ENCODE measurements at places on chromosomes 12 and 14.

DNA sequence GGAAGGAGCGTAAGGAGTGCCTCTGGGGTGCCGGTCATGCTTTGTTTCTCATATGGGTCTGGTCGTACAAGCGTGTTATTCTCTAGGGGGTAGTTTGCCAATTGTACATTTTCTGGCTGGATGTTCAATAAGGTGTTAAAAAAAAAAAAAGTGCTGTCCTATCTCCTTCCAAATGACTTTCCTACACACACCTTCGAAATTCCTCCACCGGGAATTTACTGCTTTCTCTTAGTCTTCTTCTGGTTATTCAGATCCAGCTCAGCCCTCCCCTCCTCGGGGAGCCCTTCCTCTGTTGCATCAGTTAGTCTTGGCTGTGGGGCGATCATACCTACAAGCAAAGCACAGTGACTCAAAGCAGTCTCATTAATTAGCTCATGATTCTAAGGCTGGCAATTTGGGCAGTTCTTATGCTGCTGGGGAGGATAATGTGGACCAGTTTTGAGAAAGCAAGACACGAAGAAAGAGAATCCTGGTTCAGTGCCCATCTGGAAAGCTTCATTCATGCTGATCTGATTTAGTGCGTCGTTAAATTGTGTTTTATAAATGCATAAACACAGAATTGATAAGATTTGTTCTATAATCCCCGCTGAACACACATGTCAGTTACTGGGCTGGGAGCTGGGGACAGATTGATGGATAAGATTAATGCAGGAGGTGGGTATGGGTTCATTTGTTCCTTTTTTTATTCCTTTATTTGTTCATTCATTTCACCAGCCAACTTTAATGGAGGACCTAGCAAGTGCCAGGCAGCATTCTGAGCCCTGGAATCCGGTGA lies 9.2 kb upstream of the CLMN start:
- no peak for DNase-seq

DNA sequence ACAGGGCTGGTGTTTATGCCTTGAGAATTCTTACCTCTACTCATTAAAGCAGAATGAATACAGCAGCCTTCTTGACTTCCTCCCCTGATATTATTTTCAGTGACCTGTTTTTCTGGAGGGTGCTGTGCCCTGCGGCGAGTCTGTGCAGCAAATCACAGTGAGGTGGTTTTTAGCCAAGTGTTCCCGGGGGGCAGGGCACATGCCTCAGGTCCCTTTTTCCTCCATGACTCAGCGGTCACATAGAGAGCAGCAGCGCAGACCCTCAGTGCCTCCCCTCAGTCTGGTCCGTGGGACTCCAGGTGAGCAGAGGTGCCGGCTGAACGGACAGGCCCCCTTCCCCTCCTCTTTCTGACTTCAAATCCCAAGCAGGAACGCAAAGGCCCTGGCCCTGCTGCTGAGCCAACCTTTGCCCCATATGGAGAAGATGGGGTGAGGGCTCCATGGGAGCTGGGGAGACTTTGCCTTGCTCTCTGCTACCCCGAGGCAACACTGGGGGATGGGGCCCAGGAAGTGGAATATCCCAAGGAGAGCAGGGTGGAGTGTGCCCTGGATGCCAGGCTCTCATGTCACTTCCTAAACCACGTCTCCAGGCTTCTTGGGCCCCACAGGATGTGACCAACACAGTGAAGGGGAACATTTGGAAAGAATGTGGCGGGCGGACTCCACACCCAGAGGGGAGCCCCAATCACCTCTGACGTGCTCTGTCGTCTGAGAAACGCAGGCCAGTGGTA lies 90.0 kb downstream of the DHRS2 start:
- DNase-seq, result no peak

GRCh38 chr14:30582376-30582775 lies 23.4 kb downstream of the G2E3 start:
- DNase-seq, result no peak

GRCh38 chr14:57957441-57957840 lies 91.5 kb upstream of the SLC35F4 start:
- DNase-seq, result no peak

DNA sequence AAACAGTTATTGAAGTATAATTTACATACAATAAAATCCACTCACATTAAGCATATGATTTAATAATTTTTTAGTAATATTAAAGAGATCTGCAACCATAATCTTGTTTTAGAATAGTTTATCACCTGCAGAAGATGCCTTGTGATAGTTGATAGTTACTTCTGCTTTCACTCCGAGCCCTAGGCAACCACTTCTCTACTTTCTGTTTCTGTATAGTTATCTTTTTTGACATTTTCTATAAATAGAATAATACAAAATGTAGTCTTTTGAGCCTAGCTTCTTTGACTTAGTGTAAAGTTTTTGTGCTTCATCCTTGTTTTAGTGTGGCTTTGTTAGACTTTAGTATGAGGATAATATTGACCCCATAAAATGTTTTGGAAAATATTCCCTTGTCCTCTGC lies 111.0 kb downstream of the MNAT1 start:
- no peak for DNase-seq

GRCh38 chr12:43551971-43552559 lies at the start of gene ADAMTS20:
TSS of gene ADAMTS20 (minus strand) at chr12:43552203. CDS start at chr12:43551921, 282 bp downstream.
- DNase-seq, result no peak

DNA sequence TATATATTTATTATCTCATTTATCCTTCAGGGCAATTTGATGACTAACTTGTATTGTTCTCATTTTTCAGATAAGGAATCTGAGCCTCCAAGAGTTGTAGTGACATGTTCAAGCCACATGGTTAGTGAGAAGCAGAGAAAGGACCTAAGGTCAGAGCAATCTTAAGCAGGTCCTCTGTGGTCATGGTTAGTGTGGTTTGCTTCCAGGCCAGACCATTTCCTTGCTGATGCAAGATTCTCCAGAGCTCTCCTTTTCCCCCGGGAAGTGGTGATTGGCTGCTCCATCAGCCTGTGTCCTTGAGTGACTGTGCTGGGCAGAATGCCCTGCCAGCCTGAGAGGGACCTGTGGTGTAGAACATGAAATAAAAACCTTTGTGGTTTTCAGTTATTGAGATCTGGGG lies 141.3 kb downstream of the KTN1 start:
- DNase-seq, result no peak

GRCh38 chr14:24389226-24389848 lies 9.5 kb upstream of the NYNRIN start:
- DNase-seq, result no peak

DNA sequence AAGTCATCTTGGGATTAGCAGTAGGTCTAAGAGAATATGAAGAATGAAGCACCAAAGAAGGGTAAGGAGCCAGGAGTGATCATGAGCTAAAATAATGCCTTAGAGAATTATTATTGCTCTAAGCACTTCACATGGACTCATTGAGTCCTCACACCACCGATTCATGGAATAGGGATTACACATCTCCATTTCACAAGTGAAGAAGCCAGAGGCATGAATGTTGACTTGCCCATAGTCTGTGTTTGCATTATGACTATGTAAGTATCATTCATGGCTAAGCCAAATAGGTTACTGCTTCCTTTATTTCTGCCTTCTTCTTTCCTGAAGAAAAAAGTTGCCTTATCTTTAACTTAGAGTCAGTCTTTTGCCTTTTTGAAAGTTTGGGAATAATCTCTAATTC lies 99.3 kb upstream of the NEDD1 start:
- DNase-seq, result no peak

DNA sequence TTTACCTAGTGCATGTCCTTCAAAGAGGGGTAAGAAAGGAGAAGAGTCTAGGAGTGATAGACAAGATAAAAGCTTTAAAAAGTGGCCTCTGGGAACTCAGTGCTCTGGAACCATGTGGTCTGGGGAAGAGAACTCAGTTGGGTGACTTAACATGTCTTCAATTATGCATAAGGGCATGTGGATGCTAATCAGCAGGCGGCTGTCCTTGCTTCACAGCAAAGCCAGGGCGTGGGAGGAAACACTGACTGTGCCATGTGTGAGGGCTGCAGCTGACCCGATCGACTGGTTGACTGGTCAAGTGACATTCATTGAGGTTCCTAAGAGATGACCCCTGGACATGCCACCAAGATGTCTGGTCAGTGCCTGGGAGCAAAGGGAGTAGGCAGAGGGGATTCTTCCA lies 1053.8 kb downstream of the BCL11B start:
- no peak for DNase-seq

- no peak for DNase-seq
Observed at GRCh38 chr12:109727746-109728726, 14.4 kb downstream of the FAM222A start.

GRCh38 chr12:96658075-96658474 lies 168.7 kb downstream of the CFAP54 start:
- no peak for DNase-seq

DNA sequence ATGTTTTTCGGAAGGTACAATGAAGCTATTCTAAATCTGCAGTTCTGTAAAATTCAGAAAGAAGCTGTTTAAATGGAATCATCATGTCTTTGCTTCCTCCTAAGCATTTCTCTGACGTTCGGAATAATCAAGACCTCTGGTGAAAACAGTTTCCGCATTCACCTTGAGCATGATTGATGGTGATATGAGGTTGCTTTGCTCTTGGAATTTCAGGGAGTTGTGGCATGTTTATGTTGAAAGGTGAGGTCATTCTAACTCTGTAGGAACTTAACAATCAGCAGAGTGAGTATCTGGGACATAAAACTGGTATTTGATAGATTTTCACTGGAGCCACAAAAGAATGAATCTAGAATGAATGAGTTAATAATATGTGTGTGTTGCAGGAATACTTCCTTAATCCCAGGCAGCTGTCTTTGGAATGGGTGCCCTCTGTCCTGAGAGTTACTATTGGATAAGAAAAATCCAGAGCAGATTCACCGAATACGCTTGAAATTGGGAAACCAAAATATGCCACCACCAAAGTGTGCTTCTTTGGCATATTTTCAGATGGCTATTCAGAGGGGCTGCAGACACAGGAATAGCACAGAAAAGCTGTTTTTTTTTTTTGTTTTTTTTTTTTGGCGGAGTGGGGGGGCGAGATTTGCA lies 599.1 kb downstream of the CCER1 start:
- no peak for DNase-seq

GRCh38 chr12:54968181-54968730 lies 16.3 kb downstream of the TESPA1 start:
- DNase-seq, result no peak

Data from CD4-positive, alpha-beta T cell (primary cell).